Lung (tissue), 17 donors: ENCODE measurements at places on chromosomes 3 and 15. TPM values are rescaled to one million over a fixed set of nuclear protein-coding genes. Genes with fewer than 3 reads are reported as not detected.

GRCh38 chr3:4498446-4498845 lies 5.3 kb downstream of the ITPR1 start:
- DNase-seq: no peak
- H3K4me3 ChIP-seq: no peak overlapping the region
- no peaks in the 10 kb centered on the region for H3K4me1 ChIP-seq

DNA sequence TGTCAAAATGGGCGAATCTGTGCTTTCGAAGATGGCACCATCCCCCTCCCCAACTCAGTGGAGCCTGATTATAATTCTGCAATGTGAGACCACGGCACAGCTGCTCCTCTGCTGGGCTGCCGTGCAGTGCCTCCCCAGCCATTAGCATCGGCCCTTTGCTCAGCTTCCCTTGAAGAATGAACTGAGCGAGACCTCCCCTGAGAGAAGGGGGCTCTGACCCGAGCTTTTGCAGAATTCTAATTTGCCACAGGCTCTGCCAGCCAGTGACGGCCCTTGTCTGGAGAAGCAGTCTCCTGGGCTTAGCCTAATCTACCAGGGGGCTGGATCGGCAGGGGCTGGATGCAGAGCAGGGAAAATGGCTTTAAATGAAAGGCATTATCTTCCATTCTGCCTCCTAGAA lies 57.2 kb downstream of the GLDN start:
- H3K36me3 ChIP-seq: no peaks in the 10 kb centered on the region
- H3K4me3 ChIP-seq: no peak overlapping the region
- DNase-seq: no peak

ECE2 gene
- 0.15 TPM for total RNA-seq

- no peak overlapping the region for H3K4me3 ChIP-seq
- H3K27me3 ChIP-seq: no peaks in the 10 kb centered on the region
- no peaks in the 10 kb centered on the region for H3K36me3 ChIP-seq
- no peak for DNase-seq
Measured at GRCh38 chr3:157263027-157263426, 103.1 kb upstream of the CCNL1 start.

GRAMD1C gene
- total RNA-seq: 12.9 TPM

GRCh38 chr3:143538577-143538981 lies 309.7 kb downstream of the SLC9A9 start:
- H3K27ac ChIP-seq: no peak overlapping the region
- H3K4me1 ChIP-seq: no peaks in the 10 kb centered on the region
- DNase-seq: no peak
- H3K36me3 ChIP-seq: no peaks in the 10 kb centered on the region
- H3K4me3 ChIP-seq: no peak overlapping the region

GXYLT2 gene
- 8.0 TPM for total RNA-seq

CCDC39 gene
- total RNA-seq: 6.7 TPM

- no peak overlapping the region for H3K27ac ChIP-seq
- no peaks in the 10 kb centered on the region for H3K27me3 ChIP-seq
- H3K4me1 ChIP-seq: no peaks in the 10 kb centered on the region
- no peak for DNase-seq
- no peaks in the 10 kb centered on the region for H3K36me3 ChIP-seq
Measured at GRCh38 chr3:12877040-12877439, 35.7 kb upstream of the RPL32 start.

- DNase-seq: no peak
- peaks cover 12% of the 10 kb centered on the region for H3K4me1 ChIP-seq
- no peak overlapping the region for H3K4me3 ChIP-seq
- H3K27me3 ChIP-seq: no peaks in the 10 kb centered on the region
- no peaks in the 10 kb centered on the region for H3K36me3 ChIP-seq
- no peak overlapping the region for H3K27ac ChIP-seq
Measured at GRCh38 chr3:178198329-178198728, 337.9 kb upstream of the KCNMB2 start.

DNA sequence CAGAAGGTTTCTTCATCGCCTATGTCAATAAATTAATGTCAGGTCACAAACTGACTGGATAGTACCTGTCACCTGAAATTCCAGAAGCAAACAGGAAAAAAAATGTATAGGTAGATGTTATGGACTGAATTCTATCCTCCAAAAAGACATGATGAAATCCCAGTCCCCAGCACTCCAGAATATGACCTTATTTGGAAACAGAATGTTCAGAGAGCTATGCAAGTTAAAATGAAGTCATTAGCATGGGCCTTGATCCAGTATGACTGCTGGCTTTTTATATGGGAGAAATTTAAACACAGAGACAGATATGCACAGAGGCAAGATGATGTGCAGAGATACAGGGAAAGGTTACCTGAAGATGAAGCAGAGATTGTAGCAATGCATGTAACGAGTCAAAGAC lies 953.4 kb downstream of the ZPLD1 start:
- H3K36me3 ChIP-seq: no peaks in the 10 kb centered on the region
- DNase-seq: peak; percentile 2
- no peaks in the 10 kb centered on the region for H3K27me3 ChIP-seq
- H3K4me1 ChIP-seq: no peaks in the 10 kb centered on the region
- no peak overlapping the region for H3K4me3 ChIP-seq

DNA sequence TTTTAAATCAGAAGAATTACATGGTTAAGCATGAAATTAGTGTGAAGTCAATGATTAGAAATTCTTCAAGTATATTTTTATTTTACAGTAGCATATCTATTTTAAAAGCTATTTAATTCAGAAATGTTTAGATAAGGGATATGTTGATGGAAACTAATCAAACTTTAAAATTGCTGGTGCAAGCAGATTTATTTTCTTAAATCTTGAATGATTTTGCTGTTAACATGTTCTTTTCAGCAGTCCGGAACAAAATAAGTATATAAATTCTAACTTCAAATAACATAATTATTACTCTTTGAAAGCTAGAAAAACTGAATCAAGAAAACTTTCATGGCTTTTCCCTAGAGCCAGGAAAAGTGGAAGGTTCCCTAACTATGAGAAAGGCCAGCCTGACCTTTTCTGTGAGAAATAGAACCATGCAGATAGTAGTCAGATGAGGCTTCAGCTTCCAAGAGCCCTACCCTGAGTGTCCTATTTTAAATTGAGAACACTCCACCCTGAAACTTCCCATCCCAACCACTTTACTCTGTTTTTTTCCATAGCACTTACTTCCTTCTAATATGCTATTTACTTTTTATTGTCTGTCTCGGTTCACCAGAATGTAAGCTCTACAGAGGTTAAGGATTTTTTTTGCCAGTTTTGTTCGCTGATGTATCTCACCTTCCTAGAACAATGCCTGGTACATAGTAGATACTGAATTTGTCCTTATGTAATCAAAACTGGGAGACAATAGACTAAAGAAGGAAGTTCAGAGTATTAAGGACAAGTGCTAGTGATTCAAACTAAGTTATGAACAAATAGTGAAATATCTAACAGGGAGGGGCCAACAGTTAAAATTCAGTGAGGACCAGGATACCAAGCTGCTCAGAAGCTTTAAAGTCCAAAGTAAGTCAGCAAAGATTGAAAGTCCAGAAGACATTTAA lies 66.8 kb downstream of the CD200R1L start:
- peaks cover 63% of the 10 kb centered on the region for H3K27me3 ChIP-seq
- H3K27ac ChIP-seq: no peak overlapping the region
- no peak overlapping the region for H3K4me3 ChIP-seq

NME9 gene
- total RNA-seq: 11.4 TPM

- no peak for DNase-seq
- no peaks in the 10 kb centered on the region for H3K27me3 ChIP-seq
Measured at GRCh38 chr3:112448939-112449338, 50.3 kb downstream of the BTLA start.

GRCh38 chr15:26867200-26868007 lies 542 bp downstream of the GABRA5 start:
- H3K27ac ChIP-seq: no peak overlapping the region
- DNase-seq: no peak
- H3K4me3 ChIP-seq: no peak overlapping the region
- H3K27me3 ChIP-seq: peaks cover 21% of the 10 kb centered on the region
- H3K4me1 ChIP-seq: no peaks in the 10 kb centered on the region
- no peaks in the 10 kb centered on the region for H3K36me3 ChIP-seq
